ENCODE measurements at places on chromosomes 7 and 10.

- DNase-seq = no peak
Measured at GRCh38 chr10:32205670-32206069, 141.3 kb downstream of the EPC1 start.

DNA sequence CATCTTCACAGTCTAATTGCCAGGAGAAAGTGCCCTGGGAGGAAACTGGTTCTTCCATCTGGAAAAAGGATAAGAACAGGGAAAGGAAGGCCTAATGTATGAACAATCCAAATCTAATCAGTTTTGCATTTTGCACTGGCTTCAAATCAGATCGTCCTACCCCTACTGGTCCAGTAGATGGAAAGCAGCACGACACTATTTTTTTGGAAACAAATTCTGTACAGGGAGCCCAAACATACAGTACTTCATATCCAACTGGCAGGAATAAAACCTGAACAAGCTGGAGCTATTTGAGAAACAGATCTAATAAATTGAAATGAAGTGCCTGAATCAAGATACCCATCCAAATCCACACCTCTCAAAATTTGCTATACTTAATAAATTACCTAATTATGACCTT, 36.5 kb downstream of the ETV1 start:
- no peak for DNase-seq

DNA sequence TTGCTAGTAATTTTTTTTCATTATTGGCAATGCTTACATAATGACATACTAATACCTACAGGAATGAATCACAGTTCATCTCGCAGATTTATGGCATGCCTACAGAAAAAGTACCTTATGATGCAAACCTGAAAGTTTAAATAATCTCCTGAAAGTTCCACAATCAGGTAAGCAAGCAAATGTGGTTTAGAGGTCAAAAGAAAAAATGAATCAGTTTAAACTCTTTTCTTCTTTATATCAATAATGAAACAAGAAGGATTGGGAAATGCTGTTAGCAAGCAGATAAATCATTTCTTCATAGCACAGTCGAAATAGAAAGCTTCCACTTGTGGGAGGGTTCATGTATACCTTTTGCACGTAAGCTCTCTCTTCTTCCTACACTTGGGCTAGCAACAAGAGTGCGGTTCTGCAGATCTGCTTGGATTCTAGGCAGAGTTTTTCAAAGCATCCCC, 53.7 kb upstream of the MTPN start:
- DNase-seq = no peak

DNA sequence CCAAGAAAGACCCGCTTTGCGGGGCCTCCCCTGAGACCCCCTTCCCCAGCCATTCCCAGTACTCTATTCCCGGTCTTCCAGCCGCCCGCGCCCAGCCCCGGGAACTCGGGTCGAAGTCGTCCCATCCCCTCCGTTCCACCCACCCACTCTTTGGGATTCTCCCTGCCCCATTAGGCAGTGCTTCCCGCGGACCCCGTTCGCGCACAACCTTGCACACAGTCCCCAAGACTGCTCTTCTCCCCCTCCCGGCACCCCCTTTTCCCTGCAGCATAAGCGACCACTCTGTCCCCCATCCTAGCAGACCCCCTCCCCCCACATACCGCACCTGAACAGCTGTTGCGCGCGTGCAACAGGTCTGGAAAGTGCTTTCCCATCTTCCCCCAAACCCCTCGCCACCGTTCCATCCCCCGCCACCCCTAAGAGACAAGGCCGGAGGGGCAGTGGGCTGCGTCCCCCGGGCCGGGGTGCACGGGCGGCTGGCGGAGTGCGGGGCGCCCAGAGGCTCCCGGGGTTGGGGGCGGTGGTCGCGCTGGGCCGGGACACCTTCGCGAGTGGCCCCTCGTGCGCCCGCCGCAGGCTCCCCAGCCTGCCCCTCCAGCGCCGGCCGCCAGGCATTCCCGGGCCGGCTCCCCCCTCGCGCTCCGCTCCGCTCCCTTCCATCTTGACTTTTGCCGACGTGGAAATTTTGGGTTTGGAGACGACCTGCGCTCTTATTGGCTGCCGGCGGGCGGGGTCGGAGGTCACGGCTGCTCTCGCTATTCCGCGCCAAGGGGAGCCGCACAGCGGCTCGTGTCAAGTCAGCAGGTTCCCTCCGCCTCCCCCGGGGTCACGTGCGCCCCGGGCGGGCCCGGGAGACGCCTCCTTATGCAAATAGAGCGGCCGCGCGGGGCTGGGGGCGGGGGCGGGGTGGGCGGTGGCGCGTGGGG, 201.2 kb upstream of the NFE2L3 start:
- DNase-seq = peak; percentile 90

GRCh38 chr7:79778786-79779770, 325.6 kb upstream of the MAGI2 start:
- DNase-seq = no peak

GRCh38 chr10:62081341-62082270, 180.1 kb downstream of the ARID5B start:
- no peak for DNase-seq

DNA sequence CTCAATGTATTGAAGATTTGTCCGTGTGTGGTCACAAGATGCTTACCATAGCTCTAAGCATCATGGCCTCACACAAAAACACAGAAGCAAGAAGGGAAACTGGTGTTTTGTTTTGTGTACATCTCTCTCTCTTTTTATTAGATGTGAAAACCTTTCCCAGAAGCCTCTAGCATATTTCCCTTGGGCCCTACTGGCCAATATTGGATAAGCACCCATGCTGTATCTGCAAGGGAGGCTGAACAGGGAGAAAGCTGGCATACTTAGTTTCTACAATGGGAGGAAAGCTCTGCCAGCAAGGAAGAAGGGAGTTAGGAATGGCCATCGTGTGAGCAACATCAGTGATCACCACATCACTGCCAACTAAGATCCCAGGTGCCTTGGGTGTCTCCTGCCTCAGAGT, 9.6 kb upstream of the NAMPT start:
- DNase-seq = no peak

- DNase-seq = no peak
Measured at GRCh38 chr7:64883113-64883905, 19.8 kb upstream of the ZNF273 start.

- DNase-seq = no peak
Measured at GRCh38 chr7:133957845-133958244, 169.3 kb upstream of the LRGUK start.

DNA sequence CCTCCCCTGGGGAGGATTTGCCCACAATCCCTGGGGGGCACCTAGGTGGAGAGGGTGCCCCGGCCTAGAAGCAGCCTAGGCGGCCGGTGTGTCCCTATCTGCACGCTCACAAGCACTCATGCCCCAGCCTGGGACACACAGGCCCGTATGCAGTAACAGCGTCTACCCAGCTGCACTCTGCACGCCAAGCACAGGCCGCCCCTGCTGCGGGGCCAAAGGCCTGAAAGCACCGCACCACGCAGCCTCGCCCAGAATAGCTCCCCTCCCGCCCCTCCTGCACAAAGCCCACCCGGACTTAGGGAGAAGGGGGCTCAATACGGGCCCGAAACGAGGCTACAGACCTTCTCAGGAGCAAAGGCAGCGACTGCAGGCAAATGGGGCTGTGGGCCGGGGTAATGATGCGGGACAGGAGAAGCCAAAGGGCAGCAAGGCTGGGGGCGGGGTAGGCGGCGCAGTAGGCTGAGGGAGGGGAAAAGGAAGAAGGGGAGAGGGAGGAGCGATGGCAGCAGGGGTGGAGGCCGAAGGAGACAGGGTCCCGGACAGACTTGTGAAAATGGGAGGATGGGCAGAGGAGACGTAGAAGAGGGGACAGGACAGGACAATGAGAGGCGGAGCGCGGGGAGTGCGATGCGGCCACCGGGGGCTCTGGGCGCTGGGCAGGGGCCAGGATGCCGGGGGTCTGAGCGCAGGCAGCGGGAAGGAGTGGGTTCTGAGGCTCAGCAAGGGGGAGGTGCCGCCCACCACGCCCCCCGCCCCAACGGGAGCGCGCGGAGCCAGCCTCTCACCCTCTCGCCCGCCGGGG, 544 bp downstream of the GPRIN2 start:
- no peak for DNase-seq

DNA sequence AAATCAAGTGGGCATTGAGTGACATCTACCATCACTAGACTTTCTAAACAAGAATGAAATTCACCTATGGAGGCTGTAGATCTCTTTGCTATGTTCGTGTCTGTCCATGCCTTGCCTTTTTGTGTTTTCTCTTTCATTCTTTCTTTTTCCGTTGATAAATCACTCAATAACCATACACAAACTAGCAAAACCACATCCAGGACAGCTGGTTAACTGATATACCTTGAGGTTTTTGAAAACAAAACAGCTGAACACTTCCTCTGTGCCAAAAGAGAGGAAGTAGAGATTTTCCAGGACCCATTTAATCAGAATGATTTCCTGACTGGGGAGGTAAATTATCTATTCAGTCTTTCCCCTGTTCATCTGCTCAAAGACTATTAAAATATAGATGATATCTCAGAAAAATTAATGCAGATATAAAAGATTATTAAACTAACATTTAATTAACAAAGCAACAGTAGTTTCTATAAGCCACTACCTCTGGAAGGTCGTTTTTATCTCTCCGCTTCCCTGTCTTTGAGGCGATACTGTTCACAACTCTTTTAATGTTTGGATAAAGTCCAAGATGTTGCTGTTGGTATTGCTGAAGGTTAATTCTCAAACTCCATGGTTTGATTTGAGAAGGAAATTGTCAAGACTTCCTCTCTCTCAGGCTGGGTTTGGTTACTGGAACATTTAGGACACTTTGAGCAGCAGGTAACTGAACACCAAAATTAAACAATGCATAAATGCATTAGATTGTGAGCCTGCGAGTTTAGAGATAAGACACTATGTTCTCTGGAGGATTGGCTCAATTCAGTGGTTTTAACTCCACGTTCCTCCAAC, 24.4 kb upstream of the C10orf67 start:
- no peak for DNase-seq

DNA sequence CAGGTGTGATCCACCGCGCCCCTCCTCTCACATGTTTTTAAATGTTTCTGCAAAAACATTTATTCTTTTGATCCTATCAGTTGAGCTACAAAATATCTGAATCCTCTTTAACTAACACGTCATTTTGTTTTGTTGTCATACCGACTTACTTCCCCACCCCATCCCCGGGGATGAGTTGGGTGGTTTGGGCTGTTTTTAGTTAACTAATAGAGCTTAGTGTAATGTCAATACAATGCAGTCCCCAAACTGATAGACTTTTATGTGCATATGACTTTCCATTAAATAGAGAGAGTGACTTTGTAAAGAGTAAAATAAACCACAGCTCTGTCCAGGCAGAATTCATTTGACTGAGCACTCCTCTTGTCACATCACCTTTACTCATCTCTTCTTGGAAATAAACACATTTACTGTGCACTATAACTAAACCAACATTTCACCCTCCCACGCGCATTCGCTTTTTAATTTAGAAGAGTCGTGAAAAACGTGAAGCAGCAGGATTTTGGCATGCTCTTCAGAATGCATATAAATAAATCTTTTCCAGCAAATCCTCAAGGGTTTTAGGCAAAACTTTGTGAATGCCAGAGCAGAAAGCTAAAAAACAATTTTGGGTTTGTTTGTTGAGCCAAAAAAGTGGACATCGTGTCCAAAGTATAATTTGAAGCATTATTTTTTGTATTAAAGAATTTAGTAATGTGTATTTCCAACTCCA, 187.4 kb upstream of the MGMT start:
- DNase-seq = no peak

GRCh38 chr7:12518920-12519681, 51.4 kb upstream of the SCIN start:
- DNase-seq = no peak

GRCh38 chr10:106387063-106387462, 777.4 kb downstream of the SORCS1 start:
- DNase-seq = no peak

DNA sequence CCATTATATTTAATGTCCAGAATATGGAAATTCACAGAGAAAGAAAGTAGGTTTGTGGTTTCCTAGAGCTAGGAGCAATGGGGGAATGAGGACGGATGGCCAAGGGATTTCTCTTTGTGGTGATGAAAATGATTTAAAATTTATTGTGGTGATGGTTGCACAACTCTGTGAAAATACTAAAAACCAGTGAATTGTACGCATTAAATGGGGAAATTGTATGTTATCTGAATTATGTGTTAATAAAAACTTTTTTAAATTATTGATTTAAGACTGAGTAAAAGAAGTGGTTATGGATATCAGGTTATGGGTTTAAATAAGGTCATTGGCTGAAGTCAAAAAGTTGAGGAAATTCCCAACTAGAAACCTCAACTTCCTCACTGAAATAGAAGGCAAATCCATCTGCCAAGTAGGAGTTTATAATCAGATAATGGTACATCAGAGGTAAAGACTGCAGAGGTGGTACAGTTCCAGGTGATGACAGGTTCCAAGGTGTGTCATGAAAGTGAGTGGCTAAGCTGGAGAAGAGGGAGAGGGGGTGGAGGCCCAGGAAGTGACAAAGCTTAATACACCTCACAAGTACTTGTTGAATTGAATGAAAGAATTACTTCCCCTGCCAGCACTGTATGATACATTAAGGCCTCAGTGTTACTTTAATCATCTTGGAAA, 68.9 kb upstream of the CCDC71L start:
- no peak for DNase-seq

- no peak for DNase-seq
Measured at GRCh38 chr7:114062810-114063209, 144.0 kb upstream of the PPP1R3A start.

- no peak for DNase-seq
Measured at GRCh38 chr10:90204131-90204955, 503.0 kb downstream of the KIF20B start.

- no peak for DNase-seq
Measured at GRCh38 chr10:16232441-16232840, 204.4 kb upstream of the PTER start.

DNA sequence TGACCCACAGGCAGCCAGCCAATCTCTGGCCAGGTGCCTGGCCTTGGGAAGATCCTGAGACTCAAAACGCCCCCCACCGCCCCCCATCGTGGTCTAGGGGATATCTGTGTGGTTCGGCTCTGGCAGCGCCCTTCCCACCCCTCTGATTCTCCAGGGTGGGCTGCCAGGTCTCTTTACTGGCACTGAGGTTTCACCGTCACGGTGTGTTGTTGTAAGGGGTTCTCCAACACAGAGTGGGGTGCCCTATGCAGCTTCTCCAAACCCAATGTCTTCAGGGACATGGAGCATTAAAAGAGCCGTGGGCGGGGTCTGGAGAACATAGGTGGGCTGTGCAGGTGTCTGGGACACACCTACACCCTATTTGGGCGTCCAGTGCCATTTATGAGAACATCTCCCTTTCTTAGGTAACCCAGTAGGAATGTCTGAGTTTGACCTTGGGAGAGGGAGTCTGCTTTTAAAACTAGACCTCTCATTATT, 1.5 kb downstream of the MAFK start:
- DNase-seq = no peak

Data from LNCaP clone FGC (cell line).